ENCODE measurements at places on chromosomes 5 and 9.

- DNase-seq, result no peak
Measured at GRCh38 chr5:55853041-55853670, 2.0 kb downstream of the IL31RA start.

DNA sequence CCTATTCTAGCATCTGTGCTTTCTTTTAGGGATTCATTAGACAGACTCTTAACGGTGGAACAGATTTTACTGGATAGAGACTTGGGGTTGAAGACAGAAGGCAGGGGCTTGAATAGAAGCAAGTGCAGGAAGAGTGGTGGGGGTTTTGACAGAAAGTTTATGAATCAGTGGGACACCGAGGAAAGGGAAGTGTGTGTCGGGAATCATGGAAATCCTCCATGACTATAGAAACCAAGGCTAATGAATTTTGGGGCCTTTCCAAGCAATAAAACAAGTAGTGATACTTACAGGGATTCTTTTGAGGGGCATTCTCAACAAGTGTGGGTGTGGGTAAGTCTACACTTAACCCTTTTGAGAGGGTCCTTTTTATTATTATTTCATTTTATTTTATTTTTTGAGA lies 12.8 kb downstream of the BASP1 start:
- no peak for DNase-seq

- no peak for DNase-seq
Measured at GRCh38 chr9:130847306-130848217, 12.5 kb downstream of the ABL1 start.

GRCh38 chr5:117667105-117667504 lies 1092.5 kb upstream of the SEMA6A start:
- DNase-seq, result no peak

DNA sequence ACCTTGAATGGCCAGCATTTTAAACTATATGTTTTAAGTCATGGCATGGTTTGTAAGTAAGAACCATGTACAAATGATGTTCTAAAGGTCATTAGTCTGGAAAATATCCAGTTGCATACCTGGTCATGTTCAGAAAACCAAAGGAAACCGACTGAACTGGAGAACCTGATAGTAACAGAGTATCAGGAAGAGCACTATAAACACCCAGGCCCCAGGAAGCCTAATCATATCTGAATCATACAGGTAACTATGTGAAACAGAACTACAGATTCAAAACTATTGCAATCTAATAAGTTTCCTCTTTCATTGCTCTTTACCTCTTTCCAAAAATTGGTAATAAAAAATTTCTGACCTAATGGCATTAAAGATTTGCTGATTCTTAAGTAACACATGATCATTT lies 500.3 kb downstream of the ARHGEF28 start:
- DNase-seq, result no peak

GRCh38 chr5:53381-54174 lies 38.4 kb upstream of the PLEKHG4B start:
- no peak for DNase-seq

- no peak for DNase-seq
Measured at GRCh38 chr5:94240993-94241651, 377.3 kb downstream of the KIAA0825 start.

- no peak for DNase-seq
Measured at GRCh38 chr9:134320126-134320867, 6.0 kb upstream of the RXRA start.

DNA sequence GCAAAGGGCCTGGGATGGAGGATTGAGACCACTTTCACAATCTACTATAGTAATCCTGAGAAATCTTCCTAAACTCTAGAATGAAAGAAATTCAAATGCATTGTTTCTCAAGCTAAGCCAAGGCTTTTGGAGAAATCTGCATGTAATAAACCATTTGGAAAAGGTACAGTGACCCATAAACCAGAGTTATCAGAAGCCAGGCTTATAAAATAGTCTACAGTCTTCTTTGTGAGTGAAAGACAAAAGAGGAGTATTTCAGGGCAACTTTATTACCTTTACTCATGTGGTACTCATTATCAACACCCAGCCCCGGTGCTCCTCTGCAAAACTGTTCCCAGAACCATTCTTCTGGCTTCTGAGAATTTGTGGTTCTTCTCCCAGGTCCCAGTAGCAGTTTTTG lies 87.0 kb downstream of the GALNT10 start:
- no peak for DNase-seq

DNA sequence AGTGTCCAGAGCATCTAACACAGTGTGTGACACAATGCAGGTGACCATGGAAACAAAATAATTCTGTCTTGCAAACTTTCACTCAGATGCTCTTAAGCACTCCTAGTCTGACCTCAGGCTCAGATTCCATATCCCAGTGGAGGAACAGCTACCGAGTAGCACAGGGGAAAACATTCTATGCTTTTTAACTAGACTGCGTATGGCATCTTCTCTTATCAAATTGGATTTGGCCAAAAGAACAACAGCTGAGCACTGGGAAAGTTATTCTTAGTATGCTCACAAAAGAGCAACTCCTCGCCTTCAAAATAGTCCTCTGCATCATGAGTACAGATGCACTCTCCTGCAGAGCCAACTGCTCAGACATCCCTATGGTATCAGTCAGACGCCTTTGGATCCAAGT lies 528.2 kb upstream of the DAP start:
- no peak for DNase-seq

DNA sequence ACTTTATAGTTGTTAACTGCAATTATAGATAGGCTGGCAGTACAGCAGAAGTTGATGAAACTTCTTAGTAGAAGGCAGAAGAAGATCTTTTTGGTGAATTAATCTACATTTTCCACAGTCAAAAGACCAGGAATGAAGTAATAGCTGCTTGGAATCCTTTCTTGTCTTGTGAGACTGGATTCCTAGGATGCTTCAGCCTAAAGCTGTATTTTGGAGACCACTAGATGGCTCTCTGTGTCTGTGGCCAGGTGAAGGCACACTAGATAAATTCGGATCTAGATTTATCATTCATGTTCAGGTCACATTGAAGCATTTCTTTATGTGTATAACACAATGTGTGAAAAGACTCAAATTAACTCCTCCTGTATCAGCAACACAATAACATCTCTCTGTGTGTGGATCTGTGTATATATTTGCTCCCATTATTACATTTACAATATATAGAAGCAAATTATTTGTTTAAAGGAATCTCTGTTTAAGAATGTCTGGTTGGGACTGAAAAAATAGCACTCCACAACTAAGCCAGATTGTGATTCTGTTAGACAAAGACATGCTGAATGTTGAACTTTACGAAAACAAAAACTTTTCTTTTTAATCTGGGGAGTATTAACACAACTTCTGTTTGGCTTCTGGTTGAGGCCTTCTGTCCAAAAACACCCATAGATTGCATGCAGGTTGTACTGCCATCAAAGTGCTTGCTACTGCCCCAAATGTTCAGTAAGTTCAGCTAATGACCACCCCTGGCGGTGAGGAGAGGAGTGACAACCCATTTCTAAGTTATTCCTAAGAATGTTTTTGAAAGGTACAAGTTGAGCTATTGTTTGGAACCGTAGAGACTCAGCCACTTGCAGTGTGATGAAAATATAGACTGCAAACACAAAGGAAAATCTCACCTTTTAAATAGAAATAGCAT lies 10.6 kb downstream of the GRIN3A start:
- no peak for DNase-seq

GRCh38 chr5:115284021-115284420 lies 12.4 kb downstream of the CCDC112 start:
- DNase-seq, result no peak

DNA sequence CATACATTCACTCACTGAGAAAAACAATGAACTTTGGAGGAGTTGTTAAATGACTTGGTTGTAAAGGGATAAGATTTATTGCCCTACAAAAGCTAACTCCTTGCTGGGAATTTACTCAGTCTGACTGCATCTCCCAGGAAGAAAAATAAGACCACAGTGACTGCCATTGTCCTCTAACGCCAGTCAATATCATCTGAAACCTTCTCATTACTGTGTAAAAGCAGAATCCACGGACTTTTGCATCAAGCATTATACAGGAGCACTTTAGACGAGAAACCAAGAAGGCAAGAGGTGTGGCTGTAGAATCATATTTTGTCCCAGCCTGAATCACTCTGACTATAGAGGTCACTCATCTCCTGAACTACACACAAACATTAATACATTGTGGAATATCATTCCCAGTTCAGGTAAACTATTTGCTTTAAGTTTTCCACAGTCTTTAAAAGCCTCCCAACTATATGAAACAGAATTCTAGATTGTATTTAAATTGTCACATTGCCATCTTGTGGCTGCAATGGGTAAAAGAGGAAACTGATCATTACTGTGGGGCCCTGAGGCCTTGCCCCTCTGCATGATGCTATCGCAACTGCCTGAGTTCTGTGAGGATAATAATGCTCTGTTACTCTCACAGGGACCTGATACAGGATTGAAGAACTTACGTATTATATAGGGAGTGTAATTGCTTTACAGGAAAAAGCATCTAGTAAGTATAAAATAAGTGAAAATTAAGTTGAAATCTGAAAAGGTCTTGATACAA lies 142.9 kb downstream of the SLCO4C1 start:
- no peak for DNase-seq

GRCh38 chr9:137406085-137406760 lies 16.7 kb downstream of the EXD3 start:
- no peak for DNase-seq

GRCh38 chr5:84059672-84060071 lies 325.0 kb downstream of the EDIL3 start:
- DNase-seq, result no peak

DNA sequence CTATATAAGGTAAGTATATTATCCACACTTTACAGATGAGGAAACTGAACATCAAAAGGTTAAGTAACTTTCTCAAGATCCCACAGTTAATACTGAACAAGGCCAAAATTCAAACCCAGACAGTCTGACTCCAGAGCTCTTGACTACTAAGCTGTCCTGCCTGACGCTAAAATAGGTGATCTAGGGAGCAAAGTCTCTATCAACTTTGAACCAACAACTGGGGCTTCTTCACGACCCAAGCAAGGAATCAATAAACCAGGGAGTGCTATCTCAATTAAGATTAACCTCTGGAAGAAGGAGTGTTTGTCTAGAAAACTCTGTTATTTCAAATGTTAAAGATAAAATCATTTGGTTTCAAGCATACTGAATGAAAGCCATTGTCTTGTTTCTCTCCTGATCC lies 64.4 kb downstream of the MRPS27 start:
- DNase-seq, result no peak
